ENCODE measurements at places on chromosomes 13 and 19. TPM values are rescaled to one million over a fixed set of nuclear protein-coding genes. Genes with fewer than 3 reads are reported as not detected.

The RDH8 gene
- not detected for total RNA-seq

The LIM2 gene
- total RNA-seq = 2.1 TPM

The GAS6 gene
- 0.45 TPM for total RNA-seq

The WASF3 gene
- total RNA-seq = not detected

The ZNF154 gene
- total RNA-seq = 0.81 TPM

The OR7C1 gene
- not detected for total RNA-seq

The BCAM gene
- total RNA-seq = not detected

The LILRA2 gene
- not detected for total RNA-seq

The PTGIR gene
- total RNA-seq = 0.31 TPM

The NCLN gene
- total RNA-seq = 196 TPM

The ZFP30 gene
- 16.1 TPM for total RNA-seq

The NLRP5 gene
- total RNA-seq = not detected

The SULT2A1 gene
- total RNA-seq = not detected

The CHAF1A gene
- 125 TPM for total RNA-seq

The CEACAM6 gene
- not detected for total RNA-seq

The CEACAM8 gene
- total RNA-seq = not detected

The ZNF575 gene
- 1.9 TPM for total RNA-seq

Measured in natural killer cell treated with Interleukin-12 subunit alpha and Interleukin-12 subunit beta and Interleukin-15 and Interleukin-18, amount 100 ng/mL, for 72 hours (primary cell).